KBM-7 (cell line): ENCODE measurements at places on chromosomes 2 and 18.

DNA sequence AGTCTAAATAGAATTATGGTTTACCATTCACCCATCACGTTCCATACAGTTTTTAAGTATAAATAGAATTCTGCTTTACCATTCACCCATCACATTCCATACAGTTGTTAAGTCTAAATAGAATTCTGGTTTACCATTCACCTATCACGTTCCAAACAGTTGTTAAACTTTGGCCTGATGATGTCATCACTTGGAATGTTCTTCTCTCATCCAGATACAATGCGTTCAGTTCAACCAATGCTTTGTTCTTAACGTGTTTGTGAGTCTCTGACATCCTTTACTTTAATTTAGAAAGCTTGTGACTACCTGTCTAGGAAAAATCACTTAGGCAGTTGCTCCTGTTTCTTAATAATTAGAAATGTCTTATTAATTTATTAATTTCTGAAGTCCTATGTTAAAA lies 236.3 kb upstream of the RASGRP3 start:
- DNase-seq = no peak

- no peak for DNase-seq
Measured at GRCh38 chr2:176931588-176932563, 280.7 kb upstream of the HNRNPA3 start.

DNA sequence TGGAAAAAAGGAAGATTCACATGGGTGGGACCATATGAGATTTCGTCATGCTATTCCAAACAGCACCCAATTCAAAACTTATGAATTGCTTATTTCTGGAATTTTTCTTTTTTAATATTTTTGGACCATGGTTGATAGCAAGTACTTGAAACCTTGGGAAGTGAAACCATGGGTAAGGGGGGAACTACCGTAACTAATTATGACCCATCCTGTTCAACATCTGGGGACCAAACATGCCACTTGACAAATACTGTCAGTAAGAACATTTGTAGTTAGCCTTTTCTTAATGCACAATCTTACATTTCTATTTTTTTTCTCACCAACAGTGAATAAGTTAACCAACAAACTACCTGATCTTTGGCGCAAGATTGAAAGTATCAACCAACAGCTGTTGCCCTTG lies 105.7 kb upstream of the TTC39C start:
- no peak for DNase-seq

DNA sequence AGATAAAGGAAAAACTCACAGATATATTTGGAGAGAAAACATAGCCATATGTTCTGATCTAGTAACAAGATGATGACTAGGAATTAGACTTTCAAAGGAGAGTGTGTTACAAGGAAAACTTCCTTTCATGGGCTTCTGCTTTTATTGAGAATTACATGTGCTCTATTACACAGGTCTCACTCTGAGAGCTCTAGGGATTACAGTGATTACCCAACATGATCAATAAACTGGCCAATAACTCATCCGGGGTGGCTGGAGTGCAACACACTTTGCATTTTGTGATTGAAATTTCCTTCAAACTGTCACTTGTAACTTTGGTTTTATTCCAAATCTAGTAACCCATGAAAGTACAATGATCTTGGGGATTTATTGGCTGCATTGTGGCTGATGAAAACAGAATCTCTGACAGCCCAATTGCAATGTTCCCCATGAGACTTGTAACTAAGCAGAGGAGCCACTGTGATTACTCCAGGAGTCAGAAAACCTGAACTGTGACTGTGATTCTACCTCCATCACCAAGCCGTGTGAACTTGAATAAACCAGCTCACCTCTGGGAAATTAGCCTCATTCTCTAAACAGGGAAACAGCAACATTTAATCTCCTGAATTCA lies 40.2 kb upstream of the LRRC30 start:
- no peak for DNase-seq

GRCh38 chr2:40113997-40114396 lies 334.9 kb upstream of the THUMPD2 start:
- DNase-seq = no peak

GRCh38 chr2:223460774-223461211 lies 141.4 kb downstream of the SCG2 start:
- peak; percentile 5 for DNase-seq

DNA sequence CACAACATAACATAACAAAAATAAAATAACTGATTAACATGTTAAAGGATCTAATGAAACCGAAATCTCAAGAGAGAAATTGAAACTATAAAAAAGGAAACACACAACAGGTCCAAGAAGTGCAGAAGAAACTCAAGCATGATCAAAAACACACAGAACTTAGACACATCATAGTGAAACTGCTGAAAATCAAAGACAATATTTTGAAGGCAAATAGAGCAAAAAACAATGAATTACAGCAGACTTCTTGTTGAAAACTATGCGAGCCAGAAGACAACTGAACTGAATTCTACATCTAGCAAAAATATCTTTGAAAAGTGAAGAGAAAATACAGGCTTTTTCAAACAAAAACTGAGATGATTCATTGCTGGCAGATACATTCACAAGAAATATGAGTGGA lies 61.3 kb downstream of the UGP2 start:
- DNase-seq = no peak
